Mesenteric fat pad (tissue), 1 donor: ENCODE measurements at places on chromosomes 16 and 17. TPM values are rescaled to one million over a fixed set of nuclear protein-coding genes. Genes with fewer than 3 reads are reported as not detected.
A peak's percentile ranks its signal among the peaks of the same experiment; 100 is the strongest.

GRCh38 chr16:55697867-55698266, 42.1 kb downstream of the SLC6A2 start:
- DNase-seq, result no peak

DNA sequence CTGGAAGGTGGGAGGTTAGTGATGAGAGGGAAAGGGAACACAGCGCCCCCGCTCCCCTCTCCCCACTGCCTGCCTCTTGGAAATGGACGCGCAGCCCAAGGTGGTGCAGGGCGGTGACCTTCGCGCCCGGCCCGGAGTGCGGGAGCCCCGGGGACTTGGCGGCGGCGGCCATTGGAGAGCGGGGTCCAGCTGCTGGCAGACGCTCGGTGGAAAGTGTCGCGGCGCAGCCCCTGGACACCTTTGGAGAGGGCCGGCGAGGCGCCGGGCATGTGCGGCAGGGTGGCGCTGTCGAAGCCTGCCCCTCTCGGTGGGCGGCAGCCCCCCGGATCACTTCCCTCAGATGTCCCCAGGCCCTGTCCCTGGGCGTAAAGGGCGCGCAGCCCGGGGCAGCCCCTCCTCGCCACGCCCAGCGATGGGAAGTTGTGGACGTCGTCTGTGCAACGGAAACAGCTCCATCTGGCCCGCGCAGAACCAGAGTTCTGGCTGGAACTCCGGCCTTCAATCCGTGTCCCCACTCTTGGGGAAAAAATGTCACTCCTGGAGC, 16.7 kb downstream of the SALL1 start:
- no peak for DNase-seq

DNA sequence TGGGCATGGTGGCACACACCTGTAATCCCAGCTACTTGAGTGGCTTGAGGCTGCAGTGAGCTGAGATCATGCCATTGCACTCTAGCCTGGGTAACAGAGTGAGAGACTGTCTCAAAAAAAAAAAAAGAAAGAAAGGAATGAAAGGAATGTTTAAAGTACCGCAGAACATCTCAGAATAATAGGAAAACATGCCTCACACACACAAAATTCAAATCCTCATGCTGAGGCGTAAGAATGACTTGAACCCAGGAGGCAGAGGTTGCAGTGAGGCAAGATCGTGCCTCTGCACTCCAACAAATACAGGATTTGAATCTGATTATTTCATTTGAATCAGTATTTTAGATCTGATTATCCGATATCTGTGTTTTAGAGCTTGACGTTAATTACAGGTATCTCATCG, 21.3 kb upstream of the GAA start:
- DNase-seq, result no peak

DNA sequence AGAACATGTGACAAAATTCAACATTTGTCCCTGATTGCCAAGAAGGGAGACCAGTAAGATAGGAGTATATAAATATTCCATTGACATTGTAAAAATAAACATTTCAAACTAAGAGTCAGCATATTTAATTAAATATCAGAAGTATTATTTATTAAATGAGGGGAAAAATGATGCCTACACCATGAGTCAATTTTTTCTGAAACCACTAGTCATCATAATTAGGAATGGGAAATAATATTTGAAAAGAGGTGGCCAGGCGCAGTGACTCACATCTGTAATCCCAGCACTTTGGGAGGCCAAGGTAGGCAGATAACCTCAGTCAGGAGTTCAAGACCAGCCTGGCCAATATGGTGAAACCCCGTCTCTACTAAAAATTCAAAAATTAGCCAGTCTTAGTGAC, 2.1 kb downstream of the CMTM1 start:
- no peak for DNase-seq

GRCh38 chr17:40442392-40443195, 656 bp upstream of the IGFBP4 start:
- DNase-seq, result no peak

DNA sequence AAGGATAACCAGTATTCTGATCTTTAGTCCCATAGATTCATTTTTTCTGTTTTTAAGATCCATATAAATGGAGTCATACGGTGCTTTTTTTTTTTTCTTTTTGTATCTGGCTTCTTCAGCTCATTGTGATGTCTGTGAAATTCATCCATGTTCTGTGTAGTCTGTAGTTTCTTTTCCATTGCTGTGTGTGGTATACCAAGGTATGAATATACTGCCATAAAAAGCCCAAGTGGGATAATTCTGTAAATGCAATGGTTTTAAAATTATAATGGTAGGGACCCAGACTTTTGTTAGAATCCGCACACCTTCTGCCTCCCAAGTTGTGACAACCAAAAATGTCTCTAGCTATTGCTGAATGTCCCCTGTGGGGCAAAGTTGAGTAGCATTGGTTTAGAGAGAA, 7.6 kb downstream of the NUP93 start:
- no peak for DNase-seq

- no peak for DNase-seq
Measured at GRCh38 chr16:84712138-84712671, 12.4 kb downstream of the USP10 start.

- no peak for DNase-seq
Measured at GRCh38 chr16:30397056-30397455, 1.8 kb downstream of the ZNF48 start.

GRCh38 chr16:30559690-30560089, 1.5 kb upstream of the ZNF764 start:
- DNase-seq, result no peak

- DNase-seq, result no peak
Measured at GRCh38 chr17:14690704-14691103, 389.8 kb downstream of the HS3ST3B1 start.

DNA sequence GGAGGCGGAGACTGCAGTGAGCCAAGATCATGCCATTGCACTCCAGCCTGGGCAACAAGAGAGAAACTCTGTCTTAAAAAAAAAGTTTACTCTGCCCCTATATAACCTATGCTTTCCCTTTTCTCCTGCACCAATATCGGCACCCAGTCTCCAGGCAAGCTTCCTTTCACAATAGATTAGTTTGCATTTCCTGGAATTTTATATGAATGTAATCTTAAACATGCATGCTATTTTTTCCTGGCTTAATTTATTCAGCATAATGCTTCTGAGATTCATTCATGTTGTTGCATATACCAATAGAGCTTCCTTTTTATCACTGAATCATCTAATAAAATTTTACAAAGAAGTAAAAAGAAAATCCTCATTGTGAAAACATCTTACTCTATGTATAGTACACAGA, 59.4 kb downstream of the USP32 start:
- DNase-seq, result no peak

DNA sequence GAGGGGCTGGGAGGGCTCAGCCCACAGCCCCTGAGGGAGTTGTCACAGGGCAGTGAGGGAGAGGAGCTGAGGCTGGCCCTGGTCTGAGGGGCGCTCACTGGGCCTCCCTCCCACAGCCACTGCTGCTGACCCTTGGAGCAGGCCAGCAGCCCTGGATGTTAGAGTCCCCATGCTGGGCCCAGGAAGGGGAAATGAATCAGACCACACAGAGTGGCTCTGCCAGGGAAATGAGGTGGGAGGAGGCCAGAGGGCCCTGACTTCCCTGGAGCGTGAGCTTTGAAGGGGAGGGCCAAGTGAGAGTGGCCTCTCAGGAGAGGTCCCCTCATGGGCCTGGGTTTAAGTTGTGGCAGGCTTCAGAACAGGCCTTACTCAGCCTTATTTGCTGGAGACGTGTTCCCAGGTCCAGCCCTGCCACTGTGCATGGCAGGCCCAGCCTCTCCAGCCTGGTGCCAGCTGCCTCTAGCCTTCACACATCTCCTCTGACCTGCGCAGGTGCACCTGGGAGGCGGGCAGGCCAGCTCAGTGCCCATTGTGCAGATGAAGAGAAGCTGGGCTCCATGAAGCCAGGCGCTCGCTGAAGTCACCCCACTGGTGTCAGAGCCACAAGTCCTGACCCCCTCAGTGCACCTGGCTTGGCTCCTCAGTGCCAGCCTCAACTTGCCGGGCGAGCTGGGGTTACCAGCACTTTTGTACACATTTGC, 15.4 kb downstream of the GPT2 start:
- no peak for DNase-seq

DNA sequence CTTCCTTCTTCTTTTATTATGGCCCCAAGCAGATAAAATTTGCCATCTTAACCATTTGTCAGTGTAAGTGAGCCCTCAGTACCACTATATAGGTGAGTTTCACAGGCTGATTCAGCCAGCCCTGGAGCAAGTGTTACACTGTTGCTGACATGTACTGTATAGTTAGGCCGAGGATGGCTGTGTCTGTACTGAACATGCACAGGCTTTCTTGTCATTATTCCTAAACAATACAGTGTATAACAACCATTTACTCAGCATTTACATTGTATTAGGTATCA, 53.7 kb downstream of the AMFR start:
- no peak for DNase-seq

DNA sequence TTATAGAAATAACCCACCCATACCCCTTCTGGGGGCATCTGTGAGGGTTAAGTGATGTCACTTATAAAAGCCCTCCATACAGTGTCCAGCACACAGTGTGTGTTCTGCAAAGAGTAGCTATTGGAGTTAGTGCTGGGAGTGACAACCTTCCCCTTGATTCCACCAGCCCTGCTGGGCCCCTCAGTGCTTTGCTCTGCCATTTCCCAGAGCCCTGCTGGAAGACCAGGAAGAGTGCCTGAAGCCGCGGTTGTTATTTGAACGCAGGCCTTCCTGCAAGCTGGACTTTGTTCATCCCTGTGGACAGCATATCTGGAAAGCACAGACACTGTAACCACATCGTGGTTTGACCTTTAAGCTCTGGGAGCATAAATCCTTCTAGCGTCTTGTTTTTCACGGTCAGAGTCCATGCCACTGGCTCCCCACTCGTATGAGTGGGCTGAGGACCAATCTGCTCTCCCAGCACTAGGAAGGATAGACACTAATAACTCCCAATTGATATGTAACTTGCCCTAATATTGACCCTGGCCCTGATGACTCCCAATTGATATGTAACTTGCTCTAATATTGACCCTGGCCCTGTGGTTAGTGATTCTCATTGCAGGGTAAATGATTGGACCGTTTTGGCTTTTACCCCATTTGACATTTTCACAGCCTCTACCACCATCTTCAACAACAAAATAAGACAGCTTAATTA, 297.1 kb upstream of the MAF start:
- no peak for DNase-seq

- DNase-seq, result no peak
Measured at GRCh38 chr17:6796887-6797490, 21.0 kb downstream of the FBXO39 start.

- no peak for DNase-seq
Measured at GRCh38 chr17:64380985-64381384, 9.7 kb downstream of the PECAM1 start.

DNA sequence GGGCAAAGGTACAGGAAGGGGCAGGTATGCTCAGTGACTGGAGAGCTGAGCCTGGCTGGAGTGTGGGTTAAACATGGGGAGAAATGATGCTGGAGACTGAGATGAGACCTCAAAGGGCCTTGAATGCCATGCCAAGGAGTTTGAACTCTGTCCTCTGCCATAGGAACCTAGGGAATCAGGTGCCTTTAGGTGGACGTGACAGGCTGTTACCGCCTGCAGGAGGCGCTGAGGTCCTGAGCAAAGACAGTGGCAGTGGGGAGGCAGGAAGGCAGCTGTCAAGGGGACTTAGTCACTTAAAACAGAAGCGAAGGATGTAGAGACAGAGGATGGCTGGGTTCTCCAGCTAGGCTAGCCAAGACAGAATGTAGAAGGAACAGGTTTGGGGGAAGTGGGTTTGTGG, 9.1 kb downstream of the PSMB3 start:
- no peak for DNase-seq

DNA sequence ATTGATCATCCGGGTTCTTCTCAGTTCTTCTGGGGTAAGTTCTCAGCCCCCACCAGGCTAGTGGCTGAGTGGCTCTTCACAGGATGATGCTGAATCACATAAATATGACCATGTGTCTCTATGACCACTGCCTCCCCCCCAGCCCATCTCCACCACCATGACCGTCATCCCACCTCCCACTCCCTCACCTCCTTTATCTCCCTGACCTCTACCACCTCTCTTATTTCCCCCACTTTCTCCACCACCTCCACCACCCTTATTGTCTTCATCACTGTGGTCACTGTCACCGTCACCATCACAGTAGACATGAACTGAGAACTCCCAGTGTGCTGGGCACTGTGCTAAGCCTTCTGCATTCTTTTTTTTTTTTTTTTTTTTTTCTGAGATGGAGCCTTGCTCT, 32.5 kb downstream of the RGS9 start:
- no peak for DNase-seq

DNA sequence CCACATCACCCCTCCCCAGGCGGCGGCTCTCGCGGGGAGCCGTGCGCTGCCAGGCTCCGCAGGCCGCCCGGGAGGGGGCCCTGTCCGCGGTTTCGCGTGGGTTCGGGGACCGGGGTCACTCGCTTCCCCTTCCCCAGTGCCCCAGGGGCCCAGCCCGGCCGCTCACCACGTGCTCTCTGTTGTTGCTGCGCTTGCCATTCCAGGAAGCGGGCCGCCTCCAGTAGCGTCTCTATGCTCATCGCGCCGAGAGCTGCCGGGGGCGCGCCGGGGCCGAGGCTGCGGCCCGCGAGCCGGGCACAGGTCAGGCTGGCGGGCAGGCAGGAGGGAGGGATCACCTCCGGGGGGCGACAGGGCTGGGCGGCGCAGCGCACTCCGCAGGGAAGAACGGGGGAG, 390 bp downstream of the MNT start:
- no peak for DNase-seq

GRCh38 chr17:81515530-81516041, 3.0 kb upstream of the ACTG1 start:
- DNase-seq, result no peak

- DNase-seq, result peak; percentile 1
Measured at GRCh38 chr17:21029515-21029914, 13.3 kb downstream of the USP22 start.

DNA sequence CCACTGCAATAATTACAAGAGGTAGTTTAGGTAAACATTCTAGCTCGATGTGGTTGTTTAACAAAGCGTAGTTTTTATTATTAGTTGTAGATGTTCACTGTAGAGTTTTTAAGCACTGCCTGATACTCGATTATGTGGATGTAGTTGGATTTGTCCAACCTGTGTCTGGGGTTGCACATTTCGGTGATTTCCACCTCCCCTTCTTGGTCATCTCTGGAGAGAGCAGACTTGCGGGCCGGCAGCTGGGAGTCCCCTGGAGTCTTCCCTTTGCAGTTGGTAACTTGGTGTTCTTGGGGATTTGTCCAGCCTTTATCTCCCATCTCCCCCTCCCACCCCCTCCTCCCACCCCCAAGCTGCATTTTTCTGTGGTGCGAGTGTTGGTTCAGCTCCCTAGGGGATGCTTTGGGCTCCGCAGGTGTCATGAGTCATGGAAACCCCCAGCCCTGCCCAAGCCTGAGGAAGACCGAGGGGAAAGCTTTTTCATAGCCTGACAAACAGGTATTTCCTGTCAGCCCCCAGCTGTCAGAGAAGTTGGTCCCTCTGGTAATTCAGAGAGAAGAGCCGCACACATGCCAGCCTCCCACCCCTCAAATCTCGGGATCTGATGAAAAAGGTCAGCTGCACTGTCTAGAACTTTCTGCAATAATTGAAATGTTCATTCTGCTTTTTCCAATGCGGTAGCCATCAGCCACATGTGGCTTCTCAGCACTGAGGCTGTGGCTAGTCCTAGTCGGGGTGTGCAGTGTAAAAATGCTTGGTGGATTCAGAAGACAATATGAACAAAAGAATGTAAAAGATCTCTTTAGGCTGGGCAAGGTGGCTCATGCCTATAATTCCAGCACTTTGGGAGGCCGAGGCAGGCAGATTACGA, 50.3 kb downstream of the KSR1 start:
- no peak for DNase-seq

GRCh38 chr16:29743827-29744531, 1.8 kb downstream of the C16orf54 start:
- no peak for DNase-seq

Gene SLC16A13
- total RNA-seq, result 2.9 TPM

Gene GRIN2C
- total RNA-seq, result 0.45 TPM

Gene SULT1A4
- 11.6 TPM for total RNA-seq

Gene SBK1
- total RNA-seq, result not detected

Gene TAC4
- total RNA-seq, result not detected
